ENCODE measurements at places on chromosomes 7 and 10.

DNA sequence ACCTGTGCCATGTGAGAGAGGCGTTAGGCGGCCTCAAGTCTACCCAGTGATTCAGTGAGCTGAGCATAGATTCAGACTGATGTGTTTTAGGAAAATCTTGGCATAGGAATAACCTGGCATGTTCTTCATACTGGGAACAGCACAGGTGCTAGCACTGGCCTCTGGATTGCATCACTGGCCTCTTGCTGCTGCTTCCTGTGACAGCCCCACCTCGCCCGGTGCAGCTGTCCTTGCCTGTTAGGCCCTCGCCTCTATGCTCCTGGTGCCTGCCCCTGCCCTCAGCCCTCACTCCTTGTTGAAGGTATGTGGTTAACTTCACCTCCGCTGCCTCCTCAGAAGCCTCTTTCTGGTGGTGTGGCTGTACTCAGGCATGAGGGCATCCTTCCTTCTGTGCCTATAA, 46.2 kb downstream of the BLNK start:
- DNase-seq = no peak

GRCh38 chr7:94439893-94440381, 45.2 kb downstream of the COL1A2 start:
- no peak for DNase-seq

- DNase-seq = no peak
These were observed 138.7 kb downstream of the C10orf105 start for GRCh38 chr10:71580926-71581325.

- no peak for DNase-seq
These were observed 612.2 kb downstream of the TYW1 start for GRCh38 chr7:67608806-67609205.

DNA sequence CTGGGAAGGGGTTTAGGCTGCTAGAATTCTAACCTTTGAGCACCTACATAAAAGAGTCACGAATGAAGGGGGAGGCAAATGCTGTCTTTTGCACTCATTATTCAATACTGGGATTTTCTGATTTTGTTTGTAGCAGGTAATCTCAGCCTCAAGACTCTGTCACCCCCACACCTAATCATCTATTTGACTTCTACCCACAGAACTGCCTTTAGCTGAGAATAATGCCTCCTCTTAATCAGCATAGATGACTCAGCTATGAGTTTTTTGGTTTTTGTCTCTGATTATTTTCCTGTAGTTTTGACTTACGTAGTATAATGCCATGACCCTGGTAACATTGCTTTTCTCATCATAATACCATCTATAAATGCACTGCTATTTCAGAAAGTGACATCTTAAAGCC, 42.7 kb upstream of the CACNB2 start:
- DNase-seq = no peak

- no peak for DNase-seq
These were observed 24.8 kb upstream of the FAM171A1 start for GRCh38 chr10:15395935-15396334.

DNA sequence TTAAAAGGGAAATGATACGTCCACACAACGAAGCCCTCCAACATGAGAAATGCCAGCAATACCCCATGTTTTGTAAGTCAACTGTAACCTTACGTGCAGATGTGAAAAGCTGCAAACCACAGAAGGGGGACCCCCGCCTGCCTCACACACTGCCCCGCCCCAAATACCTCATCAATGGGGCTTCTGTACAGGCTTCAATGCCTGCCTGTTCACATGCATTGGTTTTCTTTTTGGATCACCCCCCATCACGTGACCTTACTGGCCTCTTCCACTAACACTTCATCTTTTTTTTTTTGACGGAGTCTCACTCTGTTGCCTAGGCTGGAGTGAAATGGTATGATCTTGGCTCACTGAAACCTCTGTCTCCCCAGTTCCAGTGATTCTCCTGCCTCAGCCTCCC, 224.0 kb downstream of the TNS3 start:
- DNase-seq = no peak

DNA sequence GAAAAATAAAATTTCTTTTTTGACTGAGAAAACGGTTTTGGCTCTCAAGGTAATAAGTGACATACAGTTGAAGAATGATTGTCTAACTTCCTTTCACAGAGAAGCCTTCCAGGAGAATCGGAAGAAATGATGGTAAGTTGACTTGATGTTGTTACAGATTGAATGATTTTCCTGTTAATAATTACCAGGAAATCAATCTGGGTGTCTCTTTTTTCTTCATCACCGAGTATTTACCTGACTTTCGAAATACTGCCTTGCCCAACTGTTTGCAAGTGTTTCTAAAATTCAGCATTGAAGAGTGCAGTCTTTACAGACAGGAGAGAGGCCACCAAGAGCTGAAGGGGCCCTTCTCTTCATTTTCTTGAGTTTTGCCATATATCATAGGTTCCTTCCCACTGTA, 4.0 kb downstream of the ITIH2 start:
- DNase-seq = no peak

DNA sequence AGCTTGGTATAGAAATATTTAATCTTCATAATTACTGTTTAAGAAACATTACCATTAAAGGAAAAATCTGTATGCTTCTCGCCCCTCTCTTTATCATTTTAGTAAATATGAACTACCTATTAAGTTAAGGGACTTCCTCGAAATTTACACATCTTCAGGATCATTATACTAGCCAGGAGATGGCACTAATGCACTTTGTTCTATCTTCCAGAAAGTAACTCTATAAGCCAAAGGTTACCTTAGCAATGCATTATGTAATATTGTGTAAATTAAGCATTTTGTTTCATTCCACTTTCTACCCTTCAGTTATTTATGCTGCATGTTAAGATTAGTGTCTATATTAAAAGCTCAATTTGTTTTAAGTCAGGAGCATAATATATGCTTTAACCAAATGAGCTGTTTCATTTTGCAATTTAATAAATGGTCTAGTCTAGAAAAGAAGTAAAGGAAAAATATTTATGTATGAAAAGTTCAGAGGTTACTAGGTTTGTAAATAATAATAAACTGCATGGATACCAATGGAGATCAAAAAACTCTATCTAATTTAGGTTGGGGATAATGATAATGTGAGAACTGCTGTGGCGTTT, 128.5 kb downstream of the ANKRD7 start:
- no peak for DNase-seq

GRCh38 chr10:1241322-1241890, 185.2 kb downstream of the WDR37 start:
- no peak for DNase-seq

- DNase-seq = no peak
These were observed 126.0 kb upstream of the ANKRD1 start for GRCh38 chr10:91046869-91047268.

- no peak for DNase-seq
These were observed 24.3 kb downstream of the GOT1 start for GRCh38 chr10:99406149-99406548.

DNA sequence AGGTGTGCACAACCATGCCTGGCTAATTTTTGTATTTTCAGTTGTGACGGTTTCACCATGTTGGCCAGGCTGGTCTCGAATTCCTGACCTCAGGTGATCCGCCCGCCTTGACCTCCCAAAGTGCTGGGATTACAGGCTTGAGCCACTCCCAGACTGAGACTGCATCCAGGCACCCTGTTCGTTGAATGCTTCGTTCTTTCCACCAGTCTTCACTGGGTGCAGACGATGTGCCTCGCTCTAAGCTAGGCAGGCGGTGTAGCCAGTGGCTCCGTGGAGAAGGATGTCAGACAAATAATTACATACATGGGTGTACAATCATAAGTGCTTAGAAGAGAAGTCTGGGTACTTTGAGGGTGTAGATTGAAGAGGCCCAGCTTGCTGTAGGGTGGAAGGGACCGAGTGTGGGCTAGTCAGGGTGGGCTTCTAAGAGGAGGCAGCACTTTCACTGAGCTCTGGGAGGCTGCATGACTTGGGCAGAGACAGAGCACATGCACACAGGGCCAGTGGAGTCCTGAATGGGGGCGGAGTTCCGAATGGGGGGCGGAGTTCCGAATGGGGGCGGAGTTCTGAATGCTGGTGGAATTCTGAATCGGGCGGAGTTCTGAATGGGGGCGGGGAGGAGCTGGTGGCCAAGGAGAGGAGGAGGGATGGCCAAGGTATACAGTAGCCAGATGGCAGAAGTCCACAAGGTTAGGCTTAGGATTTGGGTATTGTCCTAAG, 74.3 kb downstream of the COL26A1 start:
- no peak for DNase-seq

DNA sequence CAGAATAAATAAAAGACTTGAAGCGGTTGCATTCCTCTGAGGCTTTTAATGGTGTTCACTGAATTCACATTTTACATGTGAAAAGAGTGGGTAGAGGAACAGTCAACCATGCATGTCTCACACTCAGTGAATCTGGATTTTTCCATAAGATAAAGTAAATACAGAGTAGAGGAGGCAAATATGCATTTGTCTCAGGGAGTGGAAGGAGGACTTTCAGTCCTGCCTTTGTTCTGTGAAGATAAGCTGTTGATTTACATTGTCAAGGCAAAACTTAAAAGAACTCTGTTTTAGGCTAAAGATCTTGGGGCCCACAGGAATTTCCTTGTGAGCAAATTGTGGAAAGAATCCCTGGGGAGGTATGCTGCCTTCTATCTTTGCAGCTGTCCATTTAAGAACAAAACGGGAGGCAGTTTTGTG, 825.3 kb upstream of the MBL2 start:
- no peak for DNase-seq

DNA sequence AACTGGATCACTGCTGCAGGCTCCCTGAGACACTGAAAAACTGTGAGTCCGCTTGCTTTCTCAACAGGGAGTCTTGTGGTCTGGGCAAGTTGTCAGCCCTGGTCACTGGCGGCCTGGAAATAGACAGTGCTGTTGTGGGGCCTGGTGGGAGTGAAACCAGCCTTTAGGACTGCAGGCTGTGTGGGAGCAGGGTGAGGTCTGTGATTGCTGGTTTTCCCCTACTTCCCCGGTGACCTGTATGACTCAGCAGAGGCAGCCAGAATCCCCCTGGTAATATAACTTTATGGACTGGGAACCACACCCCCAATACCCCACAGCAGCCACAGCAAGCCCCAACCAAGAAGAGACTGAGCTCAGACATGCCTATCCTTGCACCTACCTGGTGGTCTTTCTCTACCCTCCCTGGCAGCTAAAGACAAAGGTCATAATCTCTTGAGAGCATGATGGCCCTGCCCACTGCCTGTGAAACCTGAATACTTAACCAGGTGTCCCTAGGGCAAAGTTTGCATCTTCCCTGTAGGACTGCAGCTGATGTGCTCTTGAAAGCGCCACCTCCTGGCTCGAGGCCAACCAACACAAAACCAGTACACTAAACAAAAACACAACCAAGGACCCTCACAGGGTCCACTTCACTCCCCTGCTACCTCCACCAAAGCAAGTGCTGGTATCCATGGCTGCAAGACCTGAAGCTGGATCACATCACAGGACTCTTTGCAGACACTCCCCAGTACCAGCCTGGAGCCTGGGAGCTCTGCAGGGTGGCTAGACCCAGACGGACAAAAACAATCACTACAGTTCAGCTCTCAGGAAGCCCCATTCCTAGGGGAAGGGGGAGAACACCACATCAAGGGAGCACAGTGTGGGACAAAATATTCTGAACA, 7.2 kb upstream of the ADAM22 start:
- peak; percentile 35 for DNase-seq

DNA sequence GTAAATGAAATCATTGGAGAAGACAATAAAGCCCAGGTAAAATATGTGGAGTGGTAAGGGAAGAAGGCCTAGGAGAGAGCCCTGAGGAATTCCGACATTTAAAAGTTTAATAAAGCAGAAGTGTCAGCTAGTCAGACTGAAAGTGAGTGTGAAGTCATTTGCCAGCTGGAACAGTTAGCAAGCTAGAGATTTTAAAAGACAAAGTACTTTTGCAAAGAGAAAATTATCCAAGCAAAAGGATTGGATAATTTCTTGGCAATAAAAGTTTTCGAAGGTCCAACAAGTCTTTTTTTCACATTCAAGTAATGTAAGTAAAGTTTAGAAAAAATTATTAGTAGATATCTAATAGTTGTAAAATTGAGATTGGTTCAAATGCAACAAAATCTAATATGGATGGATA, 27.1 kb upstream of the SEMA3C start:
- DNase-seq = no peak

DNA sequence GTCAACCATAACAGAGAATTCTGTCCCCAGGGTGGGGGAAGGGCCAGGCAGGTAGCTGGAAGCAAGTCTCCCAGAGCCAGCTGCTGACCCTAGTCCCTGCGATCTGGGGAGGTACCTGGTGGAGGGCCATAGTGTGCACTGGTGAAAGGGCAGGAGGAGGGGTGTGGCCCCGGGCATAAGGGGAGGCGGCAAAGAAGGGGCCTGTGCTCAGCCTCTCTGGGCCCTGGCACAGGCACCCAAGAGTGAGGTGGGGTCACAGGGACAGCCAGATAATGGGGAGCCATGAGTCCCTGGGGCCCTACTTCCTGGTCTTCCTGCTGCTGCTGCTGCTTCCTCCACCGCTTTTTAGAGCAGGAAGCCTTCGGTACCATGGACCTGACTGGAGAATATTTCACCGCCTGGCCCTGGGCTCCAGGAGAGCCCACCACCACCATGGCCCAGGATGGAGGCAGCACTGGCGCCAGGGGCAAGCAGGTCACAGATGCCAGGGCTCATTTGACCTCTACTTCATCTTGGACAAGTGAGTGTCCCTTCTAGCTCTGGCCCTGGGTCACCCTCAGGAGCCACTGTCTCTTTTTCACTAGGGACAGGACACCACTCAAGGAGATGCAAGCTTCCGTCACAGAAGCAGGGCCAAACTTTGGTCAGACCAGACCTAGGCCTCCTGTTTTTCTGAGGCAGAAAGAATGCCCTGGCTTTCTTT, at the start of gene ANTXRL:
TSS of gene ANTXRL (plus strand) at position 7 of the 703 bp plus-strand sequence. CDS start at position 273, 266 bp downstream.
- no peak for DNase-seq

Data from NCI-H2107 (cell line).